ENCODE measurements at places on chromosomes 12 and 14.
A peak's percentile ranks its signal among the peaks of the same experiment; 100 is the strongest.

- DNase-seq: peak; percentile 78
Measured at GRCh38 chr14:94394581-94395207, 6.3 kb upstream of the SERPINA1 start.

DNA sequence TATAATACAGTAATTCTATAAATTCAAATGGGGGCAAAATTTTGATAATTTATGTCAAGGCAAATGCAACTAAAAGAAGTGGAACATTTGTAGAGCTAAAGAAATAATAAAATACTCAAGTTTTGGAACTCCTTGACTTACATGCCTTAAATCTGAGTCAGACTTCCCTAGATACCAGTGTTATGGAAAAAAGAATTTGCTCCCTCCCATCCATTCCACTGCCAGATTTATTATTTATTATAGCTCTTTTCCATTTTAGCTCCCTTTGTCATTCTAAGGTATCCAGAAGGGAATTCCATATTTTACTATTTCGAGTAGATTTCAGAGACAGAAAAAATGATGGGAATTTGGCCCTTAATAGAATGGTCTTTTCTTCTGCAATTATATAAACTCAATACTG, 44.0 kb downstream of the RHOJ start:
- DNase-seq: no peak

DNA sequence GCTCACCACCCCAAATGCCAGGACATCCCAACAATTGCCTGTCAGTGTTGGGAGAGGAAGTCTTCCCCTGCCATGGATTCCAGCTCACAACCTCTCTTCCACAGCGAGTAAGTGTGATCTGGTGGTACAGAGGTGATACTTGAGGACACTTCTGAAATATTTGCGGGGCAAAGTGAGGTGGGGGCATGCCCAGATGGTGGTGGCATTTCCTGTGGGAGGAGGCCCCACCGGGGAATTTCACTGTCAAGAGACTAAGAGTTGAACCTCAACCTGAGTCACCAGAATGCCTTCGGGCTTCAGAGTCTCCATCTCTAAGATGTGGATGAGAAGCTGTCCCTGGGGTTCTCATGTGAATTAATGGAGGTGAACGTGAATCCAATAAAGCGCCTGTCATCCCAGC, 122.3 kb upstream of the RFLNA start:
- no peak for DNase-seq

GRCh38 chr14:104689109-104689880, at the start of gene INF2:
Gene INF2 (plus strand): TSS chr14:104689618. CDS start chr14:104701366, 11,748 bp downstream.
- peak; percentile 73 for DNase-seq

GRCh38 chr14:21267886-21268616, 1.2 kb downstream of the HNRNPC start:
- no peak for DNase-seq

GRCh38 chr14:81384900-81385299, 15.2 kb downstream of the STON2 start:
- no peak for DNase-seq

GRCh38 chr12:24185782-24186181, 236.3 kb upstream of the SOX5 start:
- no peak for DNase-seq

GRCh38 chr12:104494137-104494792, 37.5 kb downstream of the CHST11 start:
- DNase-seq: peak; percentile 88

GRCh38 chr12:77122236-77122635, 56.9 kb upstream of the E2F7 start:
- DNase-seq: no peak

- DNase-seq: no peak
Measured at GRCh38 chr12:30417697-30418231, 277.9 kb downstream of the IPO8 start.

DNA sequence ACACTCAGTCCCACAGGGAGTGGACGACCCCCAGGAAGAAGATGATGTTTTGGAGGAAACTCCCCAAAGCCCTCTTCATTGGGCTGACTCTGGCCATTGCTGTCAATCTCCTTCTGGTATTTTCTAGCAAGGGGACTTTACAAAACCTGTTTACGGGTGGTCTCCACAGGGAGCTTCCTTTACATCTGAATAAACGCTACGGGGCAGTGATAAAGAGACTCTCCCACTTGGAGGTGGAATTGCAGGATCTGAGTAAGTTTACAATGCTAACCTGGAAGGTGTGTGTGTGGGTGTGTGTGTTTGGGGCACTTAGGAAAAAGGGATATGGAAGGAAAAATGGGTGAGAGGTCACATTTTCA, 416 bp downstream of the GALNT8 start:
- DNase-seq: no peak

- DNase-seq: no peak
Measured at GRCh38 chr12:12445882-12446181, 89.0 kb downstream of the BORCS5 start.

DNA sequence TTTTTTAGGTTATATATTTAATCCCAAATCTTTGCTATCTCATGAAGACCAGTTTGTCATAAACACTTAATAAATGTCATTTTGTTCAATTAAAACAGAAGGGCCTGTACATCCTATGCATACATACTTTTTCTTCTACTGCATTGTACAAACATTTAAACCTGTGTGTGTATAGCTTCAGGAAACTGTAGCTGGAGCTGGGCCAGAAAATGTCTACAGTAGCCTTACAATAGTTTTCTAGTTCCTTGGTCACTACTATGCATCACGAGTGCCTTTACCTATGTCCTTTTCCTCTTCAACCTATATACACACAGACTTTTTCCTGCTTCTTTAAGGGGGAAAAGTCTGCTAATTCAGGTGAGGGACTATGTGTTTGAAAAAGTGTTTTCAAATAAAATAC, 302.8 kb downstream of the PAWR start:
- DNase-seq: no peak

- DNase-seq: peak; percentile 60
Measured at GRCh38 chr14:104794099-104794498, 1.4 kb downstream of the AKT1 start.

GRCh38 chr12:84998341-84998740, 37.7 kb downstream of the TSPAN19 start:
- no peak for DNase-seq

DNA sequence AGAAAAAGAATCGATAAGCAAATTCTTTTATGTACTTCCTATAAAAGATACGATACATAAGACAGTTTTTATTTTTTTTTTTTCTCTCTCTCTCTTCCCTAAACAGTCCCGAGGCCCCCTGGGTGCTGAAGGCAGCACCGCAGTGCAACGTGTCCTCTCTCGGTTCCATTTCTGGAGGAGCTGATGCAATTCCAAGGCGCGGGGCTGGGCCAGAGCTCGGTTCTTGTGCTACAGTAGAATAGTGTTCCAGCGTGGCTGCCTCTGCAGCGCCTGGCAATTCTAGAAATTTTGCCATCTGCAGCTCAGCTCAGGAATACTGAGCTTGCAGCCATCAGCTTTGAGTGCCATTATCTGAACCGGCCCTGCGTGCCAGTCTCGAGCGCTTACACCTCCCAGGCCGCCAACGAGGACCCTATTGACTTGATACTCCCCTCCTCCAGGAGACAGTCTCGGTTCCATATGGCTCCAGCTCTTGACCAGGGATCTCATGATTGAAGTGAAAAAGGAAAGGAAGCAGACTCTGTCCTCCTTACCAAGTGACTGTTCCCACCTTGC, 630 bp downstream of the ALDH1L2 start:
- DNase-seq: peak; percentile 42

DNA sequence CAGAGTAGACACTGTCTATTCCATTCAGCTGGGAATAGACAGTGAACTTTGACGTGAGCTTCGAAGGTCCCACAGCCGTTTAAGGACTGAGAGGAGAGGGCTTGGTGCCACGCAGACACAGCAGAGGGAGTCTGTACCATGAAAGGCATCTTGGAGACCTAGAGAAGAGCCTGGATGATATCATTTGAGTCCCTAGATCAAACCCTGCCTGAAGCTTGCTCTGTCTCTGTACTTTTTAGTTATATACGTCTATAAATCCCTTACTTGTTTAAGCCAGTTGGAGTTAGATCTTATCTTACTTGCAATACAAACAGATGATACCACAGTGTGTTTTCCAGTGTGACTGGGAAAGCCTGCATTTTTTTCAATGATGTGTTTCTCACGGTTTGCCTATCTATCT, 128.9 kb upstream of the RTL1 start:
- DNase-seq: no peak

DNA sequence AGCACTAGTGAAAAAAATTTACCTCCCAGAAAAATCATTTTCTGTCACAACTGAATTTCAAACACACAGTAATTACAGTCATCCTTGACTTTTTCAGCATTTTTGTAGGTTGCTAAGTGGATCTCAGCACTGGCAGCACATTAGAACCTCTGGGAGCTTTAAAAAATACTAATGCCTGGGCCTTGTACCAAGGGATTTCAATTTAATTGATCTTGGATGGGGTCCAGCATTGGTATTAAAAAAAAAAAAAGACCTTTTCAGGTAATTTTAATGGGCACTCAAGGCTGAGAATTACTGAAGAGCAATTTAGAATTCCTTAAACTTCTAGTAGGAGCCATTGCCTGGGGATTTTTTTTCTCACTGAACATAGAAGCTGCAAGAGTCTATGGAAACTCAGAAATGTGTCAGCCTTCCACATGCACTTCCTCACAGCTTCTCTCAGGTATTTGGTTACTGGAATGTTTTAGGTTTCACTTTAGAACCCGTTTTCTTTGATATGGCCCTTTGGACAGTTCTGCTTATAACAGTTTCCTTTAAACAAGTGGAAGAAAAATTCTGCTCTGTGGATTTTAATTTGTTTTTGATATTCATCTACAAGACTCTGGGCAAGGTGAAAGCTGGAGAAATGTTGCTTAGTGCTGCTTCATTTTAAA, 88.5 kb upstream of the DACT1 start:
- DNase-seq: no peak

- DNase-seq: no peak
Measured at GRCh38 chr12:99522456-99522855, 125.1 kb upstream of the GARIN6 start.

DNA sequence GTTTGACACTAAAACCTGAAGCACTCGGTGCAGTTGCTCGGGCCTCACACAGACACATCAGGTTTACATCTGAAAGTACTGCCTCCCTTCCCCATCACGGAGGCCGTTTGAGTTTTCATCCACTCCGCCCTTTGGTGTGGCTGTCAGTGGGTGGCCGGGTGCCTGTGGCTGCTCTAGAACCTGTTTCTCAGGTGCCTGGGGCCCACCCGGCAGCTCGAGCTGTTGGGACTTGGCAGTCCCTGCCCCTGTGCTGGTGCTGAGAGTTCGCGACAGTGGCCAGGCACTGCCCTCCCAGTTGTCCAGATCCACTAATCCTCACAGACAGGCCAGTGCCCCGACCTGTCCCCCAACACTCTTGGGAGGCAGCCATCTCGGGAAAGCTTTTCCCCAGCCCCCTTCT, 22.4 kb downstream of the XRCC3 start:
- no peak for DNase-seq

- DNase-seq: no peak
Measured at GRCh38 chr12:8855891-8856290, 33.5 kb downstream of the A2ML1 start.

DNA sequence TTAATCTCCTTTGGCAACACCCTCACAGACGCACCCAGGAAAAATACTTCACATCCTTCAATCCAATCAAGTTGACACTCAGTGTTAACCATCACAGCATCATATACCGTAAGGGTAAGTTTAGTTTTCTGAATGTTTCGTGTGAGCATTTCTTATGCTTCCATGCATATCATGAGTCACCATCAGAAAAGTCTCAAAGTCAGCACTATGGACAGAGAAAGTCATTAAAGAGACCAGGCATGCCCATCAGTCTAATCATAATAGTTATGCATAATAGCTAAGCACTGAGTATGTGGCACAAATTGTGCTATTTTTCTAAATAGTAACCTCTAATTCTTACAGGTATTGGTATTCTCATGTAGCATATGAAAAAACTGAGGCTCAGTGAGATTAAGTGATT, 158.8 kb upstream of the PRMT8 start:
- no peak for DNase-seq

GRCh38 chr14:61965030-61965745, 203.0 kb downstream of the SNAPC1 start:
- no peak for DNase-seq

DNA sequence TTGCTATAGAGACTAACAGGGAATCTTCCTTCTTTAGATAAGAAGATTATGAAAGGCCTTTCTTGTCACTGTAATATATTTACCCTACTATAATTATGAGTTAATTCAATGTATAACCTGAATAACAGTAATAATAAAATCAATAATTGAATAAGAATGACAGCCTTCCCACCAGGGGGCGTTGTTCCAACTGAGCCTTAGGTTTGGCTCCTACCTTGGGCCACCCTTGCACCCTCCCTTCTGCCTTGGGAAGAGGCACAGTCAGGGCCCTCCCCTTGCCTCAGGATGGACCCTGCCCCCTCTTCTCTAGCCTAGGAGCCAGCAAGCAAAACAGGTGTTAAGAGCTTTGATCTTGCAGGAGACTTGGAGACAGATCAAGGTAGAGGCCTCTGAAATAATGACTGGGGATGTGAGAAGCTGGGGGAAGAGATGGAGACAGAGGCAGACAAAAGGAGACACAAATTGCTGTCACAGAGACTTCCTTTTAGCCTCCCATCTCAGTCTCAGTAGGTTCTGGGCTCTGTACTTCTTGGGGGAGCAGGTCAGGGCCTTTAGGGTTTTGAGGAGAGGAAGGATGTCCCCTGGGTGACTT, 40.1 kb upstream of the CISTR start:
- peak; percentile 49 for DNase-seq

DNA sequence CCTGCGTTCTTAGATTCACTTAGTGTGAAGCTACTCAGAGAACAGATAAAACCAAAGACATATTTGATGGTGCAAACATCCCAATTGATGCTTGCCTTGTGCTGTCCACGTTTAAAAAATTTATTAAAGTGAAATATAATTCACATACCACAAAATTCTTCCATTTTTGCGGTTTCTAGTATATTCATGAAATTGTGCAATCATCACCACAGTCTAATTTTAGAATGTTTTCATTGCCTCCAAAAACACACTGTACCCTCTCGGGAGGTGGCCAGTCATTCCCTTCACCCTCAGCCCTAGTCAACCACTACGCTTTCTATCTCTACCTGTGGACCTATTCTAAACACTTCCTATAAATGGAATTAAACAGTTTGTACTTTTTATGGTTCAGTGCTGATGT, 1109.2 kb downstream of the FLRT2 start:
- no peak for DNase-seq

All from activated CD4-positive, alpha-beta T cell treated with anti-CD3 and anti-CD28 coated beads for 36 hours (primary cell).